Osteocyte (in vitro differentiated cells): ENCODE measurements at places on chromosomes 3 and 15.

DNA sequence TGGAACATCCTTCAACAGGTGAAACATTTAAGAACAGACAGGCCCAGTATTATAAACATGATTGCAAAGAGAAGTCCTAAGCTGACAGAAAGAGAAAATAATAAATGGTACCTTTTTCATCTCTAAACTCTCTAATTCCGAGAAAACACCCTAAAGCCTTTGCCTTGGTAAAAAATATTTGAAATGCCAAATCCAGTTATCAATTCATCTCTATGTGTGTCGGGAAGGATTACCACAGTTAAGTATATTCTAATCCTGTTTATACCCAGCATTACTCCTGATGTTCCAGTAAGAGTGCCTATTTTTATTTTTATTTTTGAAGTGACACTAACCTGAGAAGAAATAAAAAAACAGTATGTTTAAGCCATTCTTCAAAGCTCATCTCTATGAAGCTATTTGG is 219.3 kb upstream of the NANOGP8 start:
- H3K4me1 ChIP-seq: peaks cover 38% of the 10 kb centered on the region
- H3K36me3 ChIP-seq: peaks cover 2% of the 10 kb centered on the region
- no peak for DNase-seq
- H3K27me3 ChIP-seq: no peaks in the 10 kb centered on the region
- no peak overlapping the region for H3K27ac ChIP-seq

DNA sequence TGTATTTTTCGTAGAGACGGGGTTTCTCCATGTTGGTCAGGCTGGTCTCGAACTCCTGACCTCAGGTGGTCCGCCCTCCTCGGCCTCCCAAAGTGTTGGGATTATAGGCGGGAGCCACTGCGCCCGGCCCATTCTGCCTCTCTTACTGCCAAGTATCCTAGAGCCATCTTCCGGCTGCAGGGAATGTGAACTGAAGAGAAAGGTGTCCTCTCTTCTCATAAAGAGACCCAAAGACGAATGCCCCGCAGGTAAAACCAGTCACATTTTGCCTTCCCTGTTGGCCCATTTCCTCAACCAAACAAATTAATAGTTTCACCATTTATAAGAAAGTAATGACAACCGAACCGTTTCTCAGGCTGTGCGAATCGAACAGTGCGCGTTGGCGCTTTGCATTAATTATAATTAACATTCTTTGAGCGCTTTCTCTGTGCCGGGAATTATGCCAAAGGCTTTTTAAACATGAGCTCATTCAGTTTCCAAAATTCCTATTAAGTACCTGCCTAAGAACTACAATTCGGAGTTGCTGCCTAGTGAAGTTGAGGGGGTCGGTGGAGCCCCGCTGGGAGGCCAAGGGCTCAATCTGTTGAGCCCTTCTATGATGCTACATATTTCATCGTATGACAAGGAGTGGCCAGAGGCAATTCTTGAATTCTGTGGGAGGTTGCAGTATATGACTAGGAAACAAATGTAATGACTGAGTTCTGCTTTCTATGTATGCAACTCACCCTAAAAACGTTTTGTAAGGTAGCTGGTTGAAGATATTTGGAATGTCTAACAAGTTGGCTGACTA is 819 bp upstream of the RPL24 start:
- H3K4me3 ChIP-seq: peak overlapping the region; percentile 99
- H3K27ac ChIP-seq: peak overlapping the region; percentile 99
- H3K27me3 ChIP-seq: no peaks in the 10 kb centered on the region
- H3K36me3 ChIP-seq: peaks cover 19% of the 10 kb centered on the region
- peaks cover 27% of the 10 kb centered on the region for H3K4me1 ChIP-seq
- DNase-seq: no peak

DNA sequence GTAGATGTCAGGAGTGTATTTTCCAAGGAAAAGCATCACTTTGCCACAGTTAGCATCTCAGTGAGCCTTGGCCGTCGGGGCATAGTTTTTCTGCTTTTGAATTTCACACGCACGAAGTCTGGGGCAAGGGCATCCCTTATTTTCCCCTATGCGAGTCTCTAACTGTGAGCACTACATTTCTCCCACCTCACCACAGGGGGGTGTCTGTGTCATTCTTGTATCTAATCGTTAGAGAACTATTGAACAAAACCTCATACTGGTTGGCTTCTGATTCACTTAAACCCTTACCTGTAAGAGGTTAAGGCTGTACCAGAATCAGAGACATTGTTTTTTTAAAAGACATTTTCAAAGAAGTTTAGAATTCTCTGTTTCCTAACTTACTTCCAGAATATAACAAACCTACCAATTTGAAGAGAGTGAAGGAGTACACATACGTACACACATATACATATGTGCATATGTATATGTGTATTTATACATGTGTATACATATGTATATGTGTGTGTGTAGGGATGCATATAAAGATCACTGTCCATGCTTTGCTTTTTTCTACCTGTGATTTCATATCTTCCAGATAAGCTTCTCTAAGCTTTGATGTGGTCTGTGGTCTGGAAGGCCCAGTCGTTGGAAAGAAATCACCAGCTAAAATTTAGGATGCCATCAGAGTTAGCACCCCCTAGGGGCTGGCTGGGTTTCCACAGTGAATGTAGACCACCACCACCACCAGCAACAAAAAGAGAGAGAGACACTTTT is 49.4 kb downstream of the MYZAP start:
- no peak for DNase-seq
- H3K36me3 ChIP-seq: no peaks in the 10 kb centered on the region
- no peak overlapping the region for H3K27ac ChIP-seq
- H3K4me1 ChIP-seq: peaks cover 5% of the 10 kb centered on the region

GRCh38 chr15:58967479-58967878 is 20.0 kb upstream of the RNF111 start:
- H3K4me3 ChIP-seq: no peak overlapping the region
- no peak overlapping the region for H3K27ac ChIP-seq
- no peak for DNase-seq
- H3K4me1 ChIP-seq: peaks cover 3% of the 10 kb centered on the region
- no peaks in the 10 kb centered on the region for H3K36me3 ChIP-seq

GRCh38 chr3:5212628-5213573 is 25.4 kb downstream of the EDEM1 start:
- H3K27ac ChIP-seq: no peak overlapping the region
- H3K4me1 ChIP-seq: no peaks in the 10 kb centered on the region
- H3K4me3 ChIP-seq: no peak overlapping the region
- no peaks in the 10 kb centered on the region for H3K27me3 ChIP-seq

DNA sequence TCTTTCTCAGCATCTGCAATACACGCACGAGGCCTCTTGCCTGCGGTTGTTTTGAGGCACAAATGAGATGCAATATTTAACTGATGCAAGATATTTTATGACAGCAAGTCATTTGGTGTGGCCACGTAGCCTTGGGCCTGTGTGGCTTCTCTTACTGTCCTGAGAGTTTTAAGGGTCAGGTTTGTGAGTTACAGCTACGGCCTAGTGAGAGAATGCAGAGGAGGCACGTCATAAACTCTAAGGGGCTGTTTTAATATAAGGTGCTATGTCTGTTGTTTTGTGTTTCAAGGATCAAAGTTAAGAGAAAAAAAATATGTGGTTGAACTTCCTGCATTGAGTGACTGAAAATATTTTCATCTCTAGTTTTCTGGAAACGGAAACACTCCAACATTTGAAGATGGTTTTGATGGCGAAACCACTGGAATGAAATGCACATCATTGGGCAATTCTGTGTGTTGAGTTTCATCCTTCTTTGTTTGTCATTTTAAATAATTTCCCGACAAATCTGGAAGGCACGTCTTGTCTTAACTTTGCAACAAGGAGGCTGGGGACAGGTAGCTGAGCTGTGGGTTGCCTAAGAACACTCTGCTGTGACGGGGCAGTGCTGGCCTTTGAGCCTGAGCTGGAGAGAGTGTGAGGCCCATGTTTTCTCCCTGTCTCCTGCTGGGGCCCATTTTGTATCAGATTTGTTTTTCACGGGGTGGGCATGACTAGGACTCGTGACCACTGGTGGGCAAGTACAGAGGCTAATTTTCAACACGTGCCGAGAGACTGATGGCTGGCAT is 5.1 kb downstream of the APBA2 start:
- H3K4me3 ChIP-seq: no peak overlapping the region
- no peak overlapping the region for H3K27ac ChIP-seq
- peaks cover 30% of the 10 kb centered on the region for H3K4me1 ChIP-seq
- no peaks in the 10 kb centered on the region for H3K36me3 ChIP-seq

GRCh38 chr3:184808021-184808420 is 3.9 kb upstream of the VPS8 start:
- peaks cover 33% of the 10 kb centered on the region for H3K27me3 ChIP-seq
- H3K36me3 ChIP-seq: no peaks in the 10 kb centered on the region
- H3K27ac ChIP-seq: no peak overlapping the region
- H3K4me1 ChIP-seq: peaks cover 13% of the 10 kb centered on the region
- H3K4me3 ChIP-seq: no peak overlapping the region

GRCh38 chr15:82393671-82394070 is 35.9 kb upstream of the GOLGA6L9 start:
- DNase-seq: no peak
- H3K36me3 ChIP-seq: peaks cover 5% of the 10 kb centered on the region
- H3K4me3 ChIP-seq: no peak overlapping the region

GRCh38 chr3:14117468-14118399 is 6.9 kb downstream of the CHCHD4 start:
- H3K27ac ChIP-seq: no peak overlapping the region
- no peak for DNase-seq
- no peaks in the 10 kb centered on the region for H3K27me3 ChIP-seq
- peaks cover 18% of the 10 kb centered on the region for H3K36me3 ChIP-seq
- no peak overlapping the region for H3K4me3 ChIP-seq
